PC-3 (cell line): ENCODE measurements at places on chromosomes 13 and 19. TPM values are rescaled to one million over a fixed set of nuclear protein-coding genes. Genes with fewer than 3 reads are reported as not detected.

DNA sequence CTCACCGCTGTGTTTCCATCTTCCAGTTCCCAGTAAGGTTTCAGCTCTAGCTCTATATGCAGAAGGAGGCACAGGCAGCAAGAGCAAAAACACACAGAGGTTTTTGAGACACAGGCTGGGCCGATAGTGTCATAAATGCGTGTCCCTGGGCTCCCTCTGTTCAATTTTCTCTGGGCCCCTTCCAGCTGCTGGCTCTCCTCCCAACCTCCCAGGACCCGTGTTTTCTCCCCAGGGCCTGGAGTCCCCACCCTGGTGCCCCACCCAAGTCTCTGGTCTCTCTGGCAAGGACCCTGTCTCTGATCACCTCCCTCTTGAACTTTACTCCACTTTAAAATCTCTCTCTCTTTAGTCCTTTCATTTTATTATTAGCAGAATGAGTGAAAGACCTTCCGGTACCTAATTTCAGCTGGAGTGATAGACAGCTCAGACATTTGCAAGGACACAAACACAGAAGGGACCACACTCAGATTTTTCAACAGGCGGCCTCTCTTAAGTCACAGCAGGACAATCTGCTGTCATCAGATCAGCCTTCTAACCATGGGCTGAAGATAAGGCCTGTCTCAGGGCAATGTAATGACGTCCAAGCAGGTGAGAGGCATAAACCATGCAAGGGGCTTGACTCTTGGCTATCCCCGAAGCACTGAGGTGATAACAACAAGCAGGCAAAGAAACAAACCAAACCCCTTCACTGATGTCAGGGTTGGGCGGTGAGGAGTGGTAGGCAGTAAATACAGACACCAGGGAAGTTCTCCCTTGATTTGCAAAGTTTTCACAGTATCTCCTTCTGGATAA lies 190.0 kb upstream of the IRS2 start:
- H3K27ac ChIP-seq = no peak overlapping the region
- no peak overlapping the region for H3K4me3 ChIP-seq
- H3K27me3 ChIP-seq = no peaks in the 10 kb centered on the region
- no peak for DNase-seq
- H3K36me3 ChIP-seq = no peaks in the 10 kb centered on the region

- no peak overlapping the region for H3K4me3 ChIP-seq
- no peaks in the 10 kb centered on the region for H3K27me3 ChIP-seq
- H3K36me3 ChIP-seq = no peaks in the 10 kb centered on the region
These were observed 116.5 kb downstream of the GPC6 start for GRCh38 chr13:93343097-93343496.

GRCh38 chr13:110015253-110015652 lies 228.9 kb upstream of the IRS2 start:
- peak; percentile 93 for DNase-seq
- peak overlapping the region; percentile 52 for H3K4me3 ChIP-seq
- H3K27me3 ChIP-seq = no peaks in the 10 kb centered on the region
- H3K27ac ChIP-seq = peak overlapping the region; percentile 99

S1PR2 gene
- 4.1 and 5.8 TPM in 2 replicates for total RNA-seq

GRCh38 chr13:34462843-34463242 lies 479.2 kb upstream of the NBEA start:
- H3K4me3 ChIP-seq = no peak overlapping the region
- no peaks in the 10 kb centered on the region for H3K27me3 ChIP-seq
- DNase-seq = peak; percentile 92
- H3K36me3 ChIP-seq = no peaks in the 10 kb centered on the region
- H3K27ac ChIP-seq = peak overlapping the region; percentile 93

DNA sequence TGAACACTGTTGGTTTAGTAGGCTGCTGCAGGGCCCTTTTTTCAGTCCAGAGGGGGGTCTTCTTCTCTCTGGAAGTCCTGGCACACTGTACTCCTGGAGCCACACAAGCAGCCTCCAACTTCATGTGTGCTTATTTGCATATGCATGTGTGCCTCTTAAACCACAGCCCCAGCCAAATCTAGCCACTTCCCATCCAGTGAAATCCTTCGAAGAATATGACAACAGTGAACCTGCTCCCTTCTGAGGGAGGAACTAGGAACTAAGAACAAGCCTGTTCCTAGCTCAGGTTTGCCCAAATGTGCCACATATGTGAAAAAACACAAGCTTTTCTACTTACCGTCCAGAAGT lies 348.5 kb downstream of the FOXO1 start:
- no peak for DNase-seq
- no peak overlapping the region for H3K27ac ChIP-seq
- H3K36me3 ChIP-seq = no peaks in the 10 kb centered on the region
- H3K27me3 ChIP-seq = no peaks in the 10 kb centered on the region

GRCh38 chr19:48511800-48512503 lies at the start of gene LMTK3:
Gene LMTK3 (minus strand): TSS chr19:48511835. CDS start chr19:48511576, 259 bp downstream.
- DNase-seq = peak; percentile 28
- no peaks in the 10 kb centered on the region for H3K36me3 ChIP-seq
- H3K27ac ChIP-seq = no peak within 1 kb of the TSS
- H3K27me3 ChIP-seq = no peaks in the 10 kb centered on the region
- H3K4me3 ChIP-seq = peak within 1 kb of the TSS; percentile 63
